ENCODE measurements at places on chromosomes 1 and 21.

DNA sequence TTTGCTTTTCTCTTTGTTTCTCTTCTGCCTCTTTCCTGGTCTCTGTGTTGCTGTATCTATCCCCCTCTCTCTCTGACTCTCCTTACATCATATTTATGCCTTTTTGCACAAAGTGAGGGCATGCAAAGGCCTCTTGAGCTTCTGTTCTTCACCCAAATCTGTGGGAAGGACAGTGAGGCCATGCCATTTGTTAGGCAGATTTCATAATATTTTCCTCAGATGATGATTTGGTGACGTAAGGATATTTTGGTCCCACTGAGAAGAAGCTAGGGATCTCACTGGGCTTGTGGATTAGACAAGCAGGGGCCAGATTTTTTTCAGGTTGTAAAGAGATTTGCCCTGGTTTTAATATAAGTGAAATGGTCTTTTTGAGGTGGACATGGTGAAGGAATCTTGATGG lies 249.4 kb upstream of the USP24 start:
- DNase-seq = no peak

GRCh38 chr1:3590139-3590763 lies 21.1 kb downstream of the MEGF6 start:
- DNase-seq = no peak

DNA sequence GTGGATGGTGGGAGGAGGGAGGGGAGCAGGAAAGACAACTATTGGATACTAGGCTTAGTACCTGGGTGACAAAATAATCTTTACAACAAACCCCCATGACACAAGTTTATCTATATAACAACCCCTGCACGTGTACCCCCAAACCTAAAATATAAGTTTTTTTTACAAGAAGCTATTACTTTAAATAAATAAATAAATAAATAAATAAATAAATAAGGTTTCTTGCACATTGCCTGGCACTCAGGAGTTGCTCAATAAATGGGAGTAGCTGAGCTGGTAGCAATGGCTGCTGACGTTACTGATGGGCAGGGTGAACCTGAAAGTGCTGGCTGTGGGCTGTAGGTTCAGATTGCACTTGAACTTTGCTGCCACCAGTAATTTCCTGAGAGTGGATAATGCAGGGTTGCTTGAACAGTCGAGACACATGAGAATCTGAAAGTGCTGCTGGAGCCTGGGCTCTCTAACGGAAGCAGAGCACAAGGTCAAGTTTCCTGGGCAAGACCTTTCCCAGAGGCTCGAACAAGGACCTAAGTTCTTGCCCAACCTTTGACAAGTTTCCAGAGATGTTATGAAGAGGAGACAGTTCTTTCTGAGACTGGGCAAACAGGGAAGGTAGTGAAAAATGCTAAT lies 14.8 kb upstream of the KCNE2 start:
- DNase-seq = no peak

- no peak for DNase-seq
These were observed 12.8 kb upstream of the ECE1 start for GRCh38 chr1:21302747-21303715.

- no peak for DNase-seq
These were observed 1.5 kb downstream of the IL22RA1 start for GRCh38 chr1:24141311-24141997.

DNA sequence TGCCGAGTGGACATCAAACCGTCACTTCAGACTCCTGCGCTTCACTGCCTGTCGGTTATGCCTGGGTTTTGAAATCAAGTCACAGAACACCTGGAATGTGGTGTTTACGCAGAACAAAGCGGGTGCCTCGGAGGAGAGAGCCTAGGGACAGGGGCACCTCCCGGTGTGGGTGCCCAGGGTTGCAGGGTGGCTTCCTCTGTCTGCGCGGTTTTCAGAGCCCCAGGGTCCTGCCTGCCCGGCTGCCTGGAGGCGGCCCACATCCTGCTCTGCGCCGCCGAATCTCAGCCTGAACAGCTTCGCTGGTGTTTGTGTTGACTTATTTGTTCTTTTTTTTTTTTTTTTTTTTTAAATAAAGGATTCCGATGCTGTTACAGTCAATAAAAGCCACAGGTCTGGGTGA lies 113.5 kb upstream of the COL6A1 start:
- DNase-seq = no peak

- DNase-seq = no peak
These were observed 71.3 kb downstream of the RIPK4 start for GRCh38 chr21:41695513-41695912.

DNA sequence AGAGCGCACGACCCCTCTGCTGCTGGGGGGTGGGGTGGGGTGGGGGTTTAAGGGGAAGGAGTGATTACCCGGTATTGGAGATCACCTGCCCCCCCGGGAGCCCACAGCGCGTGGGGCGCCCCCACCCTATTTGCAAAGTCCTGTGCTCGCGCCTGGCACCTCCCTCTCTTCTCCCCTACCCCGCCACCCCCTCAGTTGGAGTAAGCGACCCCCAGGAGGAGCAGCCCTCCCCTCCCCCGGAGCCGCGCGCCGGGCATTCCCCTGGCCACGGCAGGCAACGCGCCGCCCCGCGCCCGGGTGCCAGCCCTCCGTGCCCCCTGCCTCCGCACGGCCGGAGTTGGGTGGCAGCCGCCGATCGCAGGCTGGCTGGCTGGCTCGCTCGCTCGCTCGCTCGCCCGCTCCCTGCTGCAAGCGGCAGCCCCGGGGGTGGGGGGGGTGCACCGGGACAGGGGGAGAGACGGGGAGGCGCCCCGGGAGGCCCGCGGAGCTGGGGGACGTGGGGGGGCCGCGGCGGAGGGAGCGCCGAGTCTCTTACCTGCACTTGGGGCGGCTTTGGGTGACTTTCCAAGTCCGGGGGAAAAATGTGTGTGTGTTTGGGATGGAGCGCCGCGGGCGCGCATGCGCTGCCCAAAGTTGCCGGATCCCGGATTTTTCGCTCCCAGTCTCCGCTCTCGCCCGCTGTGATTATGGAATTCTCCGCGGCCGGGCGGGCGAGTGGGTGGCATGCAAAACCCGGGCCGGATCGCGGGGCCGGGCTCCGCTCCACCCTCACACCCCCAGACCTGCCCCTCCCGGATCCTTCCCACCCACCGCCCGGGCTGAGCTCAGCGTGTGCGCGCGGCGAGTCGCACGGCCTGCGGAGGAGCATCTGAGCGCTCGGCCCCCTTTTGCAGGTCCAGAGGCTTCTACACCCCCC lies at the start of gene CASZ1:
Gene CASZ1 (minus strand): TSS at position 618 of the 916 bp plus-strand sequence. CDS start 102,757 bp downstream, outside the sequence.
- DNase-seq = no peak

DNA sequence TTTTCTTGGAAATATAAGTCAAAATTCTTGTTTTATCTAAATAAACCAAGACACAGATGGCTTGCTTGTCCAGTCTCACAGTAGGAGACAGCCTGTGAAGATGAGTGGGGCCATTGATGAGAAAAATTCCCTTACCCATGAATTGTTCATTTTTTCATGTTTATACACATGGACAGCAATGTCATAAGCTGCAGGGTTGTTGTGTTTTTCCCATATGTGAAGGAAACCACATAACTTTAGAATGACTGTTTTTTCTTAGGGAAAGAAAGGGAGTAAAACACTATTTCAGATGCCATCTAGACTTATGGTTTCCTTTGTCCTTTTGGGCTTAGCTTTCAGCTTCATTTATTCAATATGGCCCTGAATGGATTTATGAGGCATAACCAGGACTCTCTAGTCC lies 622.5 kb upstream of the NR5A2 start:
- DNase-seq = no peak

GRCh38 chr1:207404849-207405525 lies 49.1 kb upstream of the CR2 start:
- DNase-seq = no peak

DNA sequence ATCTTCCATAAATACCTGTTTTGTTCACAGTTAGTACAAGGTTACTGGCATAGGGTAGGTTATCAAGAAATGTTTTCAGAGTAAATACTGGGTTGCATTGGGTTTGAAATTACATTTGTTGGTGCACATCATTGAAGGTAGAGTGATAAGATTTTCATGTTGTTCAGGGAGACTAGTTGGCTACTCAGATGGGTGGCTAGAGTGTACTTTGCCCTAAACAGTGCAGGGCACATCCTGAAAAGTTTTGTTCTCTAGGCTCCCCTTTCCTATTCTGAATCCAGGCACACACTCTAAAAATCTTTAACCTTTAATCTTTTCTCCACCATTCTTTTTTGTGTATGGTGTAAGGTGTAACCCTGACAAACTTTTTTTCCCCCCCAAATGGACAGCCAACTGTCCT lies 18.0 kb downstream of the POU2F1 start:
- no peak for DNase-seq

DNA sequence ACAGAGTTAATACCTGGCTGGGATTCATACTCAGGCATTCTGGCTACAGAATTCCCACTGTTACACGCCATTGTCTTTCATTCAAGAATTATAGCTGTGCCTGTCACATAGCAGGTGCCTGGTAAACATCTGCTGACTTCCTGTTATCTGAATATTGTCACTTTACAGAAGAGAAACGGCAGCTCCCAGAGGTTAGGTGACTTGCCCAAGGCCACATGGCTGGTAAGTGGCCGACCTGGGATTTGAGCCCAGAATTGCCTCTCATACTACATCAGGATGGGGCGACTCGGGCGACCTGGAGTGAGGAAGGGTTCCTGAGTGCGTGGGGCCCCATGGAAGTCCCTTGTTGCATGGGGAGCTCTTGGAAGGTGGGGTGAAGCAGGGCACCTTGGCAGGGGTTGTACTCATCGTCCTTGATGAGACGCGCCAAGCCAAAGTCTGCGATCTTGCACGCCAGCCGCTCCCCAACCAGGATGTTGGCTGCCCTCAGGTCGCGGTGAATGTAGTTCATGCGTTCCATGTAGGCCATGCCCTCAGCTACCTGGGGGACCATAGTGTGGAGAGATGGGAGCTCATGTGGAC lies 10.2 kb upstream of the AHDC1 start:
- DNase-seq = no peak

DNA sequence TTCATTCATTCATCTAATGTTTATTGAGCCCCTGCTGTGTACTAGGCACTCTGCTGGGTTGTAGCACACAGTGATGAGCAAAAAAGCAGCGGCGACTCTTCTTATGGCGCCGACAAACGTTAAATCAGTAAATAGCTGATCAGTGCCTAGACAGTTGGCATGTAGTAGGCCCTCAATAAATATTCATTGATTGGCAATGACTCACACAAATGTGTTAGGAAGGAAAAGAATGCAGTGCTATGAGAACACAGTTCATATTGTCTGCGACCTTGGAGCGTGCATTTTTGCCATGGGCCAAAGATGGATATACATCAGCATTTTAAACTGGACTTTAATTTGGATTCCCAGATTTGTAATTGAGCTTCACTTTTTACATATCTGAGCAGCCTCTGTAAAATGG lies 52.0 kb downstream of the PRDM2 start:
- DNase-seq = no peak

GRCh38 chr1:157233131-157233530 lies 94.9 kb upstream of the ETV3 start:
- DNase-seq = no peak

DNA sequence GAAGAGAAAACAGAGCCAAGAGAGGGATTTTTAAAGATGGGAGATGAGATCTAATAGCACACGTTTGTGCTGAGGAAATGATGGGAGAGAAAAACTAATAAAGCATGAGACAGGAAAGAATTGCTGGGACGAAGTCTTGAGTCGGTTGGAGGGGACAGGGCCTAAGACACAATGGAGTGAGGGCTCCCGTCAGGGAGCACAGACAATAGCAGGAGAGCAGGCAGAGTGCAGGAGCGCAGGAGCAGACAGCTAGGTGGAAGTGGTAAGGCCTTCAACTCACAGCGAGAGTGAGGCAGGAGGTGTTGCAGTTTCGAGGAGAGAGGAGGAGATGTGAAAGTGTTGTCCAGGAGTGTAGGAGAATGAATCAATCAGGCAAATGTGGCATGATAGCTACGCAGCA lies 59.9 kb upstream of the SOX13 start:
- DNase-seq = no peak

DNA sequence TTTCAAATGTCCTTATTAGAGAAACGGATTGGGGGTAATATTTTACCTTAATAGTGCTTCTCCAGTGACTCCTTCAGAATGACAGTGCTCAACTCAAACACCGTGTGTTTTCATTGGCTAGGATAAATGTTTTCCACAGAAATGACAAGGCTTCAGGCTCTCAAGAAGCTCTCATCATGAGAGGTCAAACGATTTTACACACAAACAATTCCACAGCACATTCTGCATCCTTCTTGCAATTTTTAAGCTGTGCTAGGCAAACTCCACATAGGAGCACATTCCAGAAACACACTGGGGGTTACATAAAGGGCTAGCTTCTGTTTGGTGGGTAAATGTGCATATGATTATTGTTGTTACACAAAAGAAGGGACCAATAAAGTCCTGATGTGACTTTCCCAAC lies 75.5 kb upstream of the IPO9 start:
- DNase-seq = no peak

DNA sequence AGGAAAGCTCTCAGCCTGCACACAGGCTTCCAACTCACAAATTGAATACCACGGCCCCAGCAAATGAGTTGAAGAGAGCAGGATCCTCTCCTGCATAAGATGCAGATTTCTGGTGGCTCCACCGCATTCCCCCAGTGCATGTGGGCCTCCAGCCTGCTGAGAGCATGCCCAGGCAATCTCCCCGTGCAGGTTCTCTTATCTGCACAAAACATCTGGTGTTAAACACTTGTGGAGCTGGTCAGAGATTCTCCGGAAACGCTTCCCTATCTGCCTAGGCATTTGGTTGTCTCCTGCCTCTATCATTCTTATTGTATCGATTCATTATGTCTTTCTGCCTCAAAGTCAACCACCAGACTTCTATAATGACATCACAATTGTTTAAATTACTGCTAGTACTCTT lies 1349.0 kb upstream of the B3GALT2 start:
- no peak for DNase-seq

DNA sequence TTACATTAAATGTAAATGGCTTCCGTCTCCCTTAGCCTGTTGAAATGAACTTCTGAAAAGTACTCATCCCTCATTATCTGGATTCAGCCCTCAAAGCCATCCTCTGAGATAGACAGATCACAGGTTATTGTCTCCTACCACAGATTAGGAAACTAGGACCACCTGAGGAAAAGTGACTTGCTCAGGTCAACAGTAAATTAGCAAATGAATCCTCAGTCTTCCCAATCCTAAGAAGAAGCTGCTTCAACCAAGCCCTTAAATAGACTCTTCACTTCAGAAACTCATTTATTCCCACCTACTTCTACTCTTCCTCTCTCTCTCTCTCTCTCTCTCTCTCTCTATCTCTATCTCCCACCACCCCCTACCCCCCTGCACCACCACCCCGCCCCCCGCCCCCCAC lies 152.3 kb downstream of the DMRTA2 start:
- DNase-seq = no peak

- no peak for DNase-seq
These were observed 1.9 kb downstream of the PABPC4 start for GRCh38 chr1:39574646-39575045.

GRCh38 chr1:157415661-157416060 lies 136.7 kb downstream of the FCRL5 start:
- DNase-seq = no peak

- no peak for DNase-seq
These were observed 23.8 kb downstream of the ELF3 start for GRCh38 chr1:202034149-202034682.

GRCh38 chr1:21532496-21532895 lies 23.3 kb downstream of the ALPL start:
- DNase-seq = no peak

- no peak for DNase-seq
These were observed at the start of gene GRHL3 for GRCh38 chr1:24319312-24319863. GRHL3 (plus strand) TSS chr1:24319357; CDS start chr1:24319552, 195 bp downstream.

GRCh38 chr1:30741239-30741894 lies 16.2 kb downstream of the LAPTM5 start:
- DNase-seq = no peak

Data from activated CD8-positive, alpha-beta memory T cell treated with anti-CD3 and anti-CD28 coated beads for 24 hours (primary cell).